Brain (organoid and tissue), 16 donors: ENCODE measurements at places on chromosomes 13 and 19. TPM values are rescaled to one million over a fixed set of nuclear protein-coding genes. Genes with fewer than 3 reads are reported as not detected.

The DAND5 gene
- polyA plus RNA-seq: 0.56 TPM

The NCAN gene
- polyA plus RNA-seq: 37.8 TPM

DNA sequence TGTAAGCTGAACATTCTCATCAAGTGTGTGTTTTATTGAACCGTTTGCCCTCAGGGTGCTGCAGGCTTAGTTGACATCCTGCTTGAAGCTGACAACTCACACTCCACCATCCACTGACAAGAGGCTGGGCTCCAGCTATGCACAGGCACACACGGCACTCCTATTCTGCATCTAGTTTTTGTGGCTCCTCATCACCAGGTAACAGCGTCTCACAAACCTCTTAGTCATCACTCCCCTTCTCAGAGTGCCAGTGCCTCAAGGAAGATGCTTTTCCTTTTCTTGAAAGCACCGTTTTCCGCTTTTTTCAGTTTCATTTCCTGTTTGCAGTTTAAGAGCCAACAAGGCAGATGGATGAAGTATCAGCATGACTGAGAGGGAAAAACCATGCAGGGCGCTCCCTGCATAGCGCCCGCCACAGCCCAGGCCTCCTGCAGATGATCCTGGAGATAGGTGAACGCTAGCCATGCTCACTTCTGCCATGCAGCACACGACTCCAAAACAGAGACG lies 491.2 kb downstream of the COG6 start:
- no peak for DNase-seq

- no peak for DNase-seq
Measured at GRCh38 chr13:40109351-40109844, 453.9 kb downstream of the COG6 start.

DNA sequence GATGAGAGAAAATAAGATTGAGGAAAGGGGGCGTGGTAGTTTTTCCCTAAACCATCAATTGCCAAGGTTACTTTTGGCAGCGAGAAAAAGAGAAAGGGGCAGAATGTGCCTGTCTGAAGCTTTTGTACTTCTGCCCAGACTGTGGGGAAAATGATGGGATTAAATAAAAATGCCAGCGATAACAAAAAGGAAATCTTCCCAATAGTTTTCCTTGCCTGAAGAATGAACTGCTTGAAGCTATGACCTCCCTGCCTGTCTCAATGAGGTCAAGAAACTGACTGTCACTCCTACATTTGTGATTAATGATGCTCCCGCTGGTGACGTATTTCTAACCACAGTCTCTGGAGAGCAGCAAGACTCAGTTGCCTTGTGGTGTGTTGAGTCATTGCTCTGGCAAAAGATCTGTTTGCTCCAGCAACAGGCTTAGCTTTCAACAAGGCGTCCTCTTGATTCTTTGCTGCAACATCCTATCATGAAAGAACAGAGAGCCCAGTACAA lies 1051.5 kb downstream of the DIAPH3 start:
- peak; percentile 63 for DNase-seq
